NCI-H2029 treated with DMSO at 0.1 percent for 48 hours (cell line): ENCODE measurements at places on chromosomes 2 and 18.

GRCh38 chr2:120949027-120949956 lies 213.6 kb downstream of the GLI2 start:
- DNase-seq, result peak; percentile 33

DNA sequence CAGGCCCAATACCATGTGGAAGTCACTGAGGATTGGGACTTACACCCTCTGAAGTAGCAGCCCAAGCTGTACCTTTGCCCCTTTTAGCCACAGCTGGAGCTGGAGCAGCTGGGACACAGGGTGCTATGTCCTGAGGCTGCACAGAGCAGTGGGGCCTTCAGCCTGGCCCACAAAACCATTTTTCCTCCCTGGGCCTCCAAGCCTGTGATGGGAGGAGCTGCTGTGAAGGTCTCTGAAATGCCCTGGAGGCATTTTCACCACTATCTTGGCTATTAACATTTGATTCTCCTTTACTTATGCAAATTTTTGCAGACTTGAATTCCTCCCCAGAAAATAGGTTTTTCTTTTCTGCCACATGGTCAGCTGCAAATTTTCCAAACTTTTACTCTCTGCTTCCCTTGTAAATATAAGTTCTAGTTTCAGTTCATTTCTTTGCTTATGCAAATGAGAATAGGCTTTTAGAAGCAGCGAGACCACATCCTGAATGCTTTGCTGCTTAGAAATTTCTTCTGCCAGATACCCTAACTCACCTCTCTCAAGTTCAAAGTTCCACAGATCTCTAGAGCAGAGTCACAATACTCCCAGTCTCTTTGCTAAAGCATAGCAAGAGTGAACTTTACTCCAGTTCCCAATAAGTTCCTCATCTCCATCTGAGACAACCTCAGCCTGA lies 213.8 kb upstream of the MGAT5 start:
- no peak for DNase-seq

DNA sequence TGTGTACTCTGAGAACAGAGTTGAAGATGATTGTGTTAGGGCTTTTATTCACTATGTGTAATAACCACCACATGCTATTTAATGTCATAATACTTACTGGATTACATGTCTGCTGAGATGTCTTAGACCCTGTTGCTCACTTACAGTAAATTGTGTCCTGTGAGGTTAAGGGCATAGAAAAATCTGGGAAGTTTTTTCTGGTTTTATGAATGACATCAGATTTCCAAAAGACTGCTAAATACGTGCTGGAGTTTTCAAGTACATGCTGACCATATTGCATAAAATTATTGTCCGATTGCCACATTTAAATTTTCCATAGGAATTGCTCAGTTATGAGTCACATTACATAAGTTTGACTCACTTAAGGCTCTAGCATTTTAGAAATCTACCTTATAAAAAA lies 96.7 kb upstream of the COL5A2 start:
- DNase-seq, result no peak

DNA sequence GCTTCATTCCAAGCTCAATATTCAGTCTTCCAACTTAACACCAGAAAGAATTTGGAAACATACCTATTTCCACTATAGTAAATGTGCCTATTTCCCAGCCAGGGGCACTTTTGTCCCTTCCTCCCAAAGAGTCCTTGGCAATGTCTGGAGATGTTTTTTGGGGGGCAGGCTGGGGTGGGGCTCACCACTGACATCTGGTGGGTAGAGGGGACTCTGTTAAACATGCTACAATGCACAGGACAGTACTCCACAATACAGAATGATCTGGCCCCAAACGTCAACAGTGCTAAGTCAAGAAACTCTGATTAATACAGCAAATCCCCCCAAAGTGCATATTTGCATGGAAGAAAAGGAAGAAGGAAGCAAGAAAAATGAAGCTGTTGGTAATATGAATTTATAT lies 61.7 kb downstream of the SMIM21 start:
- DNase-seq, result no peak

GRCh38 chr18:55097456-55098170 lies 138.4 kb upstream of the CCDC68 start:
- DNase-seq, result no peak

DNA sequence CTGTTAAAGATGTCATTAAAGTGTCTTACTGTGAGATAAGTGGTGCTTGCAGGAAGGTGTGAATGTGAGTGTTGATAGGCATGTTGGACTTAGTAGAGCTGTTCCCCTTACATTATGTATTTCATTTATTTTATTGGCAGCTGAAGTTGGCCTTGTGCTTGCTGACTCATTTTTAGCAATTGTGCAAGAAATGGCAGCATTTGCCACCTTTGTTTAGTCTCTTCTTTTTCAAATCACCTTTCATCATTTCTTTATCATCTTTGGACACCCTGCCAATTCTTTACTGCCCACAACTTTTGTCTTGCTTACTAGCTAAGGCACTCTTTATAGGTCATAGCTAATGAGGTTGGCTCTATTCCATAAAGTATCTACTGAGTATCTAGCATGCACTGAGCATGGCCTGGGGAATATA lies 130.3 kb upstream of the LYPD6 start:
- no peak for DNase-seq

- DNase-seq, result no peak
Measured at GRCh38 chr2:143608758-143609157, 479.5 kb downstream of the ARHGAP15 start.

GRCh38 chr2:217798743-217799562 lies 203.8 kb downstream of the TNS1 start:
- DNase-seq, result no peak

DNA sequence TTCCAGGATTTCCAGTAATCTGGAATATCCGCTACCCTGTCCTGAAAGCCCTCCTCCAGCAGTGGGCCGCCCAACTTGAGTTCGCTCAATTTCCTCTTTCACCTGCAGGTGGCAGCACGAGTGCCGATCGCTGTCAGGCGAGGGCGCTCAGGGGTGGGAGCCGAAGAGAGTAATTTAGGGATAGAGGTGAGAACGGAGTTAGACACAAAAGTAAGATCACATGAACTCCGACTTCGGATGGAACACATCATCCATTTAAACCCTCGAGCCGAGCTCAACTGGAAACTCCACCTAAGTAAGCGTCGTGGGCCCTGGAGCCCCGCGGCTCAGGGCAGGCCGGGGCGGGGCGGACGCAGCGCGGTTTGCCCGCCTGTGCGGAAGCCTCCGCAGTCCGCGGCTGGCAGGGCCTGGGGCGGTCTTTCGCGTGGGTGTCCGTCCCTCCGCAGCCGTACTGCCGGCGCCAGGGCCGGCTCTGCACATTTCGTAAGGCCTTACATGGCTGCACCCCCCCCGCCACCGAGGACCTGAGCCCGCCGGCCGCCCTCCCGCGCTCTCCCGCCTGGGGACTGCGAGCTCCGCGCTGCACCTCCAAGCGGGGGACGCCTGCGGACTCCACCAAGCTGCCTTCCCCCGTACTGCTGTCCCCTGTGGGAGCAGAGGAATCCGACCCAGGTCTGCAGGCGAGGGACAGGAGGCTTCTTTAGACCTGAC lies 61.2 kb downstream of the SEMA4F start:
- peak; percentile 44 for DNase-seq

DNA sequence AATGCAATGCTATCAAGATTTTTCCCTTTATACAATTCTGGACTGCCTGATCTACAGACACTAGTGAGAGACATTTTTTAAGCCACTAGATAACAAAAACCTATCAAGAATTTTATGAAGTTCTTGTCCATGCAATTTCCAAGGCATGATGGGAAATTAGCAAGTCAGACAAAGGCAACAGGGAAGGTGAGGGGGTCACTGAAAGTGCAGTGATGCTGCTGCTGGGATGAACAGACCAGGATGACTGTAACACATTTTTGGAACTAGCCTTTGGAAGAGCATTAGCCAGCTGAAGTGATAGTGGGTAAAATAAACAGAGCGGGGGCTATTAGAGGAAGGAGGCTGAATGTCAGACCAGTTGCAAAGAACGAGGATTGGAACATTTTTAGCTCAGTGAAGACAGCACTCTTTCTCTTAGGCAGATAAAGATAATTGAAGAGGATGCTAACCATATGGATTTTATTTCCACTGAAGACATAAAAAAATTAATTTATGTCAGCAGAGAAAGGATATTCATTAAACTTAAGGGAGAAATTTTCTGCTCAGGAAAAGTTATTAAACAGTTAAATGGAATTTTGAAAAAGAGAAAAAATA lies 17.9 kb downstream of the NRXN1 start:
- DNase-seq, result peak; percentile 30

DNA sequence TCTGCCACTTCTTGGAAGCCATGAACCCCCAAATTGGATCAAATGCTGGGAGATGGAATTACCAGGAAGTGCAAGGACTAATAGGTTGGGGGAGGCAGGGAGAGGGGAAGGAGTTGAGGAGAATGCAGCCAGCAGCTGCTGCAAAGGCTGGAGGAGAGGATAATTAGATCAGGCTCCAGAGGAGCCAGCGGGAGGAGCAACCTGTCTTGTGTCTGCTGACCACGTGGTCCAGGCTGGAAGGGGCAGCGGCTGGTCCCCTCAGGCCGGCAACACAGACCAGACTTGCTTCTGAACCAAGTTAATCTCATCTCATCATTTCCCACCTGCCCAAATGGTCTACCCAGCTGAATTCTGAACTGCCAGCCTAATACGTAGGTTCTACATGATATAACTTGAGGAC lies 68.3 kb downstream of the MRO start:
- no peak for DNase-seq

DNA sequence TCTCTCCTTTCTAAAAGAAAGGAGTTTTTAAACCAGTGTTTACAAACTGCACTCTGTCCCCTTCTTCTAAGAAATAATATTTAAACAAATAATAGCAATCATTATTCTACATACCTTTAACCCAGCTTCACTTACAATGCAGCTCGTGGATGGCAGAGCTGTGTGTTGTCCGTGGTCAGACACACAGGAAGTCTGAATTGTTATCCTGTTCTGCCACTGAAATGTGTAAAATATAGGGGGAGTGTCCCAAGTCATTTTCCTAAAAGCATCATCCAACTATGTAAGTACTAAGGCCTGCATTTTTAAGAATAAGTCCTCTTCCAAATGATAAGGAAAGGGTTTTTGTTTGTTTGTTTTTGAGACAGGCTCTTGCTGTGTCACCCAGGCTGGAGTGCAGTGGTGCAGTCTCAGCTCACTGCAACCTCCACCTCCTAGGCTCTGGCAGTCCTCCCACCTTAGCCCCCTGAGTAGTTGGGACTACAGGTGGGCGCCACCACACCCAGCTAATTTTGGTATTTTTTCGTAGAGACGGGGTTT lies 2.7 kb upstream of the PPP4R1 start:
- DNase-seq, result no peak

DNA sequence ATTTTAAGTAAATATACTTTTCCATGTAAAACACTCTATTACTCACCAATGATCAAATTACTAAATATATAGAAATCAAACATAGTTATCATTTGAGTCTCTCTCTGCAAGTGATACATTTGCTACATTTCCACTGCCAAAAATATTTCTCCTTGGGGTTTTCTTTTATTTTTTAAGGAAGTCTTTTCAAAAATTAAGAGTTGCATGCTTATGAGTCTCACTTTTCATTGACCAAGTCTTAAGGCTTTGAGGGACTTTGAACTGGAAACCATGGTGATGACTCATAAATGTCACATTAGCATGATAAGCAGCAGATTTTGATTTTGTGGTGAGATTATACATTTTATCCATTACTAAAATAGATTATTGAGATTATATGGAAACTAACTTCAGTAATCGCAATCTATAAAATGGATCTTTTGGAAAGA lies 152.9 kb downstream of the FAM124B start:
- DNase-seq, result no peak

DNA sequence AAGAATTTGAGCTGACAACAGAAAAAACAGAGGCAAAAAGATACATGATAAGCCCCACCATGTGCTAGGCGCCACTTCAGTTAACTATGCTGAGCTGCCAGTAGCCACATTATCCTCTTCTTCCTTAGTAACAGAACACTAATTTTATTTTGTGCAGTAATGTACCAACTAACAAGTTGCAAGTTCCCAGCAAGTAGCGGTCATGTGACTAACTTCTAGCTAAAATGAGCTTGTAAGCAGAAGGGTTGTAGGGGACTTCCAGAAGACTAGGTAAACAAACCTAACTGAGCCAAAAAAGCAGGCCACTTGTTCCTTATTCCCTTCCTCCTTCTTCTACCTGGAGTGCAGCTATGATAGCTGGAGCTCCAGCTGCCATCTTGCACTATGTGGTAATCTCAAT lies 75.5 kb downstream of the DTNB start:
- DNase-seq, result no peak

DNA sequence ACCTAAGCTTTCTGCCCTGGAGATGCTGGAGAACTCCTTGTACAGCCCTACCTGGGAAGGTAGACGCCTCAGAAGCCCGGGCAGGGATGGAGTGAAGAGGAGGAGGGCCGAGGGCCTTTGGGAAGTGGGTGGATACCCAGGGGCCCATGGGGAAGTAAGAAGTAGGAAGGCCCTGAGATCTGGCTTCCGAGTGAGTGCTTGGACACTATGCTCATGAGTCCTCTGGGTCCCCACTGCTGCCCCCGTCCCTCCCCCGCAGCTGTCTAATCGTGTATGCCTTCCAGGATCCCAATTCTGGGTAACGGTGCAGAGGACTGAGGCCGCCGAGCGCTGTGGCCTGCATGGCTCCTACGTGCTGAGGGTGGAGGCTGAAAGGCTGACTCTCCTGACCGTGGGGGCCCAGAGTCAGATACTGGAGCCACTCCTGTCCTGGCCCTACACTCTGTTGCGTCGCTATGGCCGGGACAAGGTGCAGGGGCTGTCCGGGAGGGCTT lies 1.1 kb downstream of the DOK1 start:
- no peak for DNase-seq

DNA sequence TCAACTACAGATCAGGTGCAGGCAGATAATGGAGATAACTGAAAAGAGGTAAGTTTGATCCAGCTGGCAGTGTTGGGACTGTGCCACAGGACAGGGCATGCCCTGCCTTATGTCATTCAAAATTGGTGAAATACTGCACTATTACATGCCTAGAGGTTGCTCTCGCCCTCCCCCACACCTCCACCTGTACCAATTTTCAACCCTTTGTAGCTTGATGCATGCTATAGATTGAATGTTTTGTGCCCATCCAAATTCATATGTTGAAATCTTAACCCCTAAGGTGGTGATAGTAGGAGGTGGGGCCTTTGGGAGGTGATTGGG lies 72.1 kb upstream of the LYPD6B start:
- DNase-seq, result no peak

- no peak for DNase-seq
Measured at GRCh38 chr18:24672165-24672941, 211.9 kb downstream of the HRH4 start.

DNA sequence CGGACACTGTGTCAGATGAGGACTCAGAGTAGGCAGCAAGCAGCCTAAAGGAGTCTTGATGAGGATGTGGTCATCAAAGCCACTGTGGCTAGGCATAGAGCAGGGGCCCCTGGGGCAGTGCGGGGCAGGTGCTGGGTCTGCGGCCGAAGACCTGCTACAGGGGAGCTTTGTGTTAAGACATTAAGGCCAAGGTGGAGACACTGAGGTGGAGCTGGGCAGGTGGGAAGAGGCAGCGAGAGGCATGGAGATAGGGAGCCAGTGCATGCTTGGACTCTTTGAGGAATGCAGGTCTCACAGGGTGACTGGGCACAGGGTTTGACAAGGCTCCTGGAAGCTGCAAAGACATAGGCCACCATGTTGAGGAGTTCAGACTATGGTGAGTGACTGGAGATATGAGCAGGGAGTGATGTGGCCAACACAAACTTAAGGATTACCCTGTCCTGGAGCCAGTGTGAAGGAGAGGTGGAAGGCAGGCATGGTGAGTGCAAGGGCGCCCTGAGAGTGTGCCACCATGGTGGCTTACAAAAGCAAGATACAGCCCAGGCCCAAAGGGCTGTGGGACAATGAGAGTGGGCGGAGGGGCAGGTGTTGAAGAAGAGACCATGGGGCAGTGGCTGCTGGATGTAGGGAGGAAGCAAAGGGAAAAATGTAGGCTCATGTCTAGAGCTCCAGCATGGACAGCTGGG lies 450.9 kb upstream of the HS6ST1 start:
- DNase-seq, result no peak
